ENCODE measurements at places on chromosomes 5 and 9. TPM values are rescaled to one million over a fixed set of nuclear protein-coding genes. Genes with fewer than 3 reads are reported as not detected.

DNA sequence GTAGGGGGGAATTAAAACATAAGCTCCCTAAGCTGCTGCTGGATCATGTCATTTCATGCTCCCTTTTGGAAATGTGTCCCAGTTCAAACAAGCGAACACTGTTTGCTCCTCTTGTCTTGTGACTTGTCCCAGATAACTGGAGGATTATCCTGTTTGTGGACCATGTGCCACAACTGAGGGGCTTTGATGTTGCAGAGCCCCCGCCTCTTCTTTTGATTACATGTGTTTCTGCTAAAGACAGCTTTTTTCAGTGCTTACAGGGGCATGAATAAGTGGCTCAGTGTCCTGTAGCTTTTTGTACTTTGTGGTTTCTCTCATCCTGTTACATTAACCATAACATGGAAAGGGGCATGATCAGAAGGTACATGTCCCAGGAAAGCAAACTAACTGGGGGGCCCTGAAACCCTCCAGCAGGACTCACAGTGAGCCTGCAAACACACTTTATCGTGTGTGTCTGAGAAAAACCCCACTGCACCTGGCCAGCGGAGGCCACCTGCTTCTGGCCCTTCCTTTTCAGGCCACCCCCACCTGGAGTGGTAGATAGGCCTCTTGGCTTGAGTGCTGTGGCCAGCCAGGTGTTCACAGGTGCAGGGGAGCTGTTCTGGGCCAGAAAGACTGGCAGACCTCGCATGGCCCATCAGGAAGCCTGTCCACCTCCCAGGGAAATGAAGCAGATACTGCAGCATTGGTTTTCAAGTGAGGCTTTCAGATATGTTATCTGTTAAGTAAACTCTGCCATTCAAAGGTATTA is 285.6 kb downstream of the FANCC start:
- peaks cover 4% of the 10 kb centered on the region for H3K4me1 ChIP-seq
- no peaks in the 10 kb centered on the region for H3K36me3 ChIP-seq
- no peak overlapping the region for H3K4me3 ChIP-seq
- H3K27me3 ChIP-seq, result no peaks in the 10 kb centered on the region

- H3K4me1 ChIP-seq, result no peaks in the 10 kb centered on the region
- H3K27ac ChIP-seq, result no peak overlapping the region
- no peak for DNase-seq
- H3K4me3 ChIP-seq, result no peak overlapping the region
- H3K27me3 ChIP-seq, result no peaks in the 10 kb centered on the region
These were observed 12.5 kb upstream of the ADAMTSL1 start for GRCh38 chr9:18461496-18461895.

The SNCAIP gene
- 12.7 TPM for total RNA-seq

DNA sequence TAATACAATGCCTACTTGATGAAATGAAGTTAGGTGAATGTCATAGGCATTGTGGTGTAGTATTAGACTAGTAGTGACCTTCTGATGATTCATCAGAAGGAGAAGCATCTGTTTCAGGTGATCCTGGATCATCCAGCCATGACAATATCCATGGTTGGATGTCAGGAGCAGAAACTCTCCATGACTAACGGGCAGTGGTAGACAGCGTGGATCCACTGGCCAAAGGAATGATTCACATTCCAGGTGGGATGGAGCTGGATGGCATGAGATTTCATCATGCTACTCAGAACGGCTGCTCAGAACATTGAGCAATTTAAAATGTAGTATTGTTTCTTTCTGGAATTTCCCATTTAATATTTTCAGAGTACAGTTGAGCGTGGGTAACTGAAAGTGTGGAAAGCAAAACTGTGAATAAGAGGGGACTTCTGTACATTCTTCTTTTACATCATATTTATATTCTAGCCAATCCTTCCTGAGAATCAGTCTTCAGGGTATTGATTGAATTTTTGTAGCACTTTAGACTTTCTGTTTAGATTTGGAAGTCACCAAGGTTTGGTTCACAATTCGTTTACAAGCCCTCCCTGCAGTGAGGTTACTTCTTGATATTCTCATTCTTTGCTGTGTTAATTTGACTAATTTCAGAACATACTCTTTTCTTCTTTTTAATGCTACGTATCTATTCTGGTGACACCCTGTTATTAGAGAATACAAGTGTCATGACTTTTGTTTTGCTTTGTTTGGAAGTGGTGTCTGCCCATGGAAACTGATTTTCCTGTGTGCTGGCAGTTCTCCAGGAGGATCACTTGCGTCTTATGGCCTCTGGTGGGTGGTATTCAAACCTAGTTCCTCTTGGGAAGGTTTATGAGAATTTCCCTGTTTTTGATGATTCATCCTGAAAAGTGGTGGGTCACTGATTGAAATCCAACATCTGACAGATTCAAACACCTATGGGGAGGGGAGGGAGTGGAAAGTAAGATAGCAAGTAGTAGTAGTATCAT is 12.2 kb upstream of the CLINT1 start:
- H3K4me1 ChIP-seq, result no peaks in the 10 kb centered on the region
- H3K4me3 ChIP-seq, result no peak overlapping the region
- no peaks in the 10 kb centered on the region for H3K36me3 ChIP-seq
- DNase-seq, result no peak
- H3K27ac ChIP-seq, result no peak overlapping the region
- no peaks in the 10 kb centered on the region for H3K27me3 ChIP-seq

GRCh38 chr5:80781356-80781755 is 126.6 kb upstream of the DHFR start:
- DNase-seq, result no peak
- no peaks in the 10 kb centered on the region for H3K27me3 ChIP-seq
- H3K4me1 ChIP-seq, result no peaks in the 10 kb centered on the region
- H3K36me3 ChIP-seq, result no peaks in the 10 kb centered on the region
- H3K27ac ChIP-seq, result no peak overlapping the region

The TAS2R1 gene
- 1.3 TPM for total RNA-seq

DNA sequence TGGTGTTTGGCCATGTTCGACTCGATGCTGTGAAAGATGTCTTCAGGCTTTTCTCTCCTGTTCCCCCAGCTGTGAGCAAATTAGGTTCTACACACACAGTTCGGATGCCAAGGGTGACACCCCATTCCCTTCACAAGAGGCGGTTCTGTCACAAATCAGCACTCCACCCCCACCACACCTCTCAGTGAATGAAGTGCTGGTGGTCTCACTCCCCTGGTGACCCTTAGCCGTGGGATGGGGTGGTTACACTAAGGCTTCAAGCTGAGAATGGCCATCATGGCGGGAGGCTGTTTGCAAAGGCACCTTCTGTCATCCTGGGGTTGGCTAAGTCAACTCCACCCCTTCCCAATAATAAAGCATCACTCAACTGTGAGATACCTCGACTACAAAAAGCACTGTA is 26.4 kb downstream of the AMBP start:
- H3K36me3 ChIP-seq, result no peaks in the 10 kb centered on the region
- H3K4me3 ChIP-seq, result no peak overlapping the region
- peak; percentile 4 for DNase-seq
- H3K27me3 ChIP-seq, result no peaks in the 10 kb centered on the region

GRCh38 chr9:135588371-135588770 is 26.8 kb downstream of the PAEP start:
- H3K27me3 ChIP-seq, result no peaks in the 10 kb centered on the region
- H3K4me3 ChIP-seq, result no peak overlapping the region
- no peaks in the 10 kb centered on the region for H3K36me3 ChIP-seq
- no peak overlapping the region for H3K27ac ChIP-seq

- H3K36me3 ChIP-seq, result no peaks in the 10 kb centered on the region
- no peaks in the 10 kb centered on the region for H3K4me1 ChIP-seq
- no peak overlapping the region for H3K4me3 ChIP-seq
- H3K27ac ChIP-seq, result no peak overlapping the region
- DNase-seq, result no peak
These were observed 231.0 kb upstream of the GAS1 start for GRCh38 chr9:87178302-87178701.
